ENCODE measurements at places on chromosomes 4 and X. TPM values are rescaled to one million over a fixed set of nuclear protein-coding genes. Genes with fewer than 3 reads are reported as not detected.

GRCh38 chrX:154486396-154487207, at the start of gene UBL4A:
Gene UBL4A, minus strand, starts transcription at chrX:154486615. Its CDS starts 31 bp downstream, at chrX:154486584.
- H3K4me3 ChIP-seq = peak within 1 kb of the TSS; percentile 78
- peak; percentile 79 for DNase-seq
- H3K36me3 ChIP-seq = peaks cover 6% of the 10 kb centered on the region
- peaks cover 9% of the 10 kb centered on the region for H3K4me1 ChIP-seq
- no peaks in the 10 kb centered on the region for H3K27me3 ChIP-seq

- no peak overlapping the region for H3K27ac ChIP-seq
- H3K27me3 ChIP-seq = no peaks in the 10 kb centered on the region
- no peak overlapping the region for H3K4me3 ChIP-seq
Measured at GRCh38 chrX:23389196-23389792, 54.6 kb downstream of the PTCHD1 start.

DNA sequence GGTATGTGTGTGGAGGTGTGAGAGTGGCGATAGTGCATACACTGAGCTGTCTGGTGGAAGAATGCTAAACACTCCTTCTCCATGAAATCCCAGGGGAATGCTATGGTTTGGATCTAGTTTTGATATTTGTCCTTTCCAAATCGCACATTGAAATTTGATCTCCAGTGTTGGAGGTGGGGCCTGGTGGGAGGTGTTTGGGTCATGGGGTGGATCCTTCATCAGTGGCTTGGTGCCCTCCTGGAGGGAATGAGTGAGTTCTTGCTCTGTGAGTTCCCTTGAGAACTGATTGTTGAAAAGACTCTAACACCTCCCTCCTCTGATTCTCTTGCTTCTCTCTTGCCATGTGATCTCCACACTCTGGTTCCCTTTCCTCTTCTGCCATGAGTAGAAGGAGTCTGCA, 114.1 kb upstream of the HHIP start:
- no peak overlapping the region for H3K27ac ChIP-seq
- no peaks in the 10 kb centered on the region for H3K27me3 ChIP-seq
- no peak overlapping the region for H3K4me3 ChIP-seq
- H3K36me3 ChIP-seq = no peaks in the 10 kb centered on the region

DNA sequence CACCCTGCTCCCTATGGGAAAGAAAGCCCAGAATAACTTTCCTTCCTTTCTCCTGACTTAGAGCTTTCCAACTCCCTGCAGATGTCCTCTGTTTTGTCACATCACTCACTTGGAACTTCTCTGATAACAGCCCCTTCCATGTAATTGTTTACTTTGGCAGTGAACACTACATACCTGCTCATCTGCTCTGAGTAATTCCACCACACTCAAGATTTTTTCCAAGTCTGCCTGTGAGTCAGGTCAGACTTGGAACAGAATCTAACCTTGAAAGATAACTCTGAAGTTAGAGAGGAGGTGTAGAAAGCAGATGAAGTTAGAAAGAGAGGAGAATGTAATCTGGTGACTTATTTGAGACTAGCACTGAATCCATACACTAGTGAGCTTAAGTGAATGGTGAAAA, 7.4 kb downstream of the MAGEB10 start:
- H3K27ac ChIP-seq = no peak overlapping the region
- H3K4me1 ChIP-seq = no peaks in the 10 kb centered on the region
- no peak overlapping the region for H3K4me3 ChIP-seq
- no peak for DNase-seq
- no peaks in the 10 kb centered on the region for H3K27me3 ChIP-seq

GRCh38 chr4:110271986-110272385, 73.6 kb upstream of the ELOVL6 start:
- H3K4me3 ChIP-seq = no peak overlapping the region
- peaks cover 7% of the 10 kb centered on the region for H3K4me1 ChIP-seq
- no peak for DNase-seq
- no peaks in the 10 kb centered on the region for H3K36me3 ChIP-seq

GRCh38 chrX:147958291-147958690, 22.8 kb upstream of the FMR1NB start:
- H3K27me3 ChIP-seq = no peaks in the 10 kb centered on the region
- no peak for DNase-seq
- no peak overlapping the region for H3K27ac ChIP-seq
- no peaks in the 10 kb centered on the region for H3K4me1 ChIP-seq

DNA sequence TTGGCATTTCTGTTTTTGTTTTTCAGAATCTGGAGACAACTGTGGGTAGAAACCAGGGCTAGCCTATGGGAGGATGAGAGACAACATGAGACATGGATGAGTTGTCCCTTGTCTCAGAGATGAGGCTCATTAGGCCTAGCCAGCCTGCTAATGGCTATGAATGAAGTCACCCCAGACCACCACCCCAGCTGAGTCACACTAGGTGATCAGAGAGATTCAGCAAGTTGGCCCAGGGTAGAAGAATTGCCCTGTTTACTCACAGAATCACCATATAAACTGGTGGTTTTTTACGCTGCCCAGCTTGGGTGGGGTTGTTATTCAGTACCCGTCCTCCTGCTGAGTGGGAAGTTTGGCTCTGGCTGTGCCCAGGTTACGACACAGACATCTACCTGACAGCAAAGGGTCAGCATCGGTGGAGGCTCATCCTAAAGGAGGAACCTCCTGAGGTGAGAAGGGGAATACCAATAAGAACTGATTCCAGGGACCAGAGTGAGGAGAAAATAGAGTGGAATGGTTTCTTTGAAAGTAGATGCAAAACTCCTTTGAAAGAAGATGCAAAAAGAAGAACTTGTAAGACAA, 17.2 kb upstream of the ARSJ start:
- no peak for DNase-seq
- H3K4me3 ChIP-seq = no peak overlapping the region
- peaks cover 2% of the 10 kb centered on the region for H3K36me3 ChIP-seq

DNA sequence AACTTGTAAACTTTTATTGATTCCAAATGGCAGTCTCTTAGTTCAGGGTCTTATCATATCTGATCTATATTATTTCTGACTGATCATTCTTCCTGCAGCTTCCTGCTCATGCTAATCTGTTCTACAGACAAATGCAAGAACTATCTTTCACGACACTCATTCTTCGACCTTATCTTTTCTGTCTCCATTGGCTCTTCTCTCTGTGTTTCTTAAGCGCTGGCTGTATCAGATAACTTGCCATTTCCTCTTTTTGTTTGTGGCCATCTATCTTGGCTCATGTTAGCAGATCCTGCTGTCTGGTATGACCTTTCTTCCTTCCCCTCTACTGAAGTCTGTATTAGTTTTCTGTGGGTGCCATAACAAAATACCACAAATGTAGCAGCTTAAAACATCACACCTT, 230.5 kb upstream of the PUDP start:
- no peak overlapping the region for H3K27ac ChIP-seq
- H3K4me1 ChIP-seq = no peaks in the 10 kb centered on the region
- H3K4me3 ChIP-seq = no peak overlapping the region
- no peaks in the 10 kb centered on the region for H3K27me3 ChIP-seq
- no peaks in the 10 kb centered on the region for H3K36me3 ChIP-seq

DNA sequence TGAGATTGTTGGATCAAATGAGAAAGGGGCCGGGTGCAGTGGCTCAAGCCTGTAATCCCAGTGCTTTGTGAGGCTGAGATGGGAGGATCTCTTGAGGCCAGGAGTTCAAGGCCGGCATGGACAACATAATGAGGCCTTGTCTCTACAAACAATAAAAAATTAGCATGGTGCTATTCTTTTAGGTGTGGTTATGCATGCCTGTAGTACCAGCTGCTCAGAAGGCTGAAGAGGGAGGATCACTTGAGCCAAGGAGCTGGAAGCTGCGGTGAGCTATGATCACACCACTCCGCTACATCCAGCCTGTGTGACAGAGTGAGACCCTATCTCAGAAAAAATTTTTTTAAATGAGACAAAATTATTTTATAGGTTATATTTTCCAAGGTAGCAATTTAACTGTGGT, 49.7 kb upstream of the TMEM150C start:
- DNase-seq = no peak
- H3K4me1 ChIP-seq = no peaks in the 10 kb centered on the region
- H3K27ac ChIP-seq = no peak overlapping the region
- peaks cover 4% of the 10 kb centered on the region for H3K27me3 ChIP-seq
- no peaks in the 10 kb centered on the region for H3K36me3 ChIP-seq

DNA sequence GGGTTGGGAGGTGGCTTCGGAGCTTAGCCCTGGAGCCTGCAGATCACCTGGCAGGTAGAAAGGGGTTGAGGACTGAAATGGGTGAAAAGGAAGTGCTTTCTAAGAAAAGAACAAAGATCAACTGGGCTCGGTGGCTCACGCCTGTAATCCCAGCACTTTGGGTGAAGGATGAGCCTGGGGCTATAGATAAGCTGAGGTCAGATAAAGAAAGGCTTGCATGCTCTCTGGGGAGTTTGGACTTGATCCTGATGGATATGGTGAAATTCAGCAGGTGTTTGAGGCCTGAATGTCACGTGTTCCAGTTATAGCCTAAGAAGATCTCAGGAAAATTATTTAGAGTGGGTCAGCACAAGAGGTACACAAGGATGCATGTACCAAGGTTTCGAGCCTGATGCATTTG, 40.8 kb downstream of the SLC34A2 start:
- H3K36me3 ChIP-seq = no peaks in the 10 kb centered on the region
- no peak overlapping the region for H3K4me3 ChIP-seq
- peaks cover 2% of the 10 kb centered on the region for H3K27me3 ChIP-seq
- H3K27ac ChIP-seq = no peak overlapping the region
- no peak for DNase-seq
- peaks cover 6% of the 10 kb centered on the region for H3K4me1 ChIP-seq

DNA sequence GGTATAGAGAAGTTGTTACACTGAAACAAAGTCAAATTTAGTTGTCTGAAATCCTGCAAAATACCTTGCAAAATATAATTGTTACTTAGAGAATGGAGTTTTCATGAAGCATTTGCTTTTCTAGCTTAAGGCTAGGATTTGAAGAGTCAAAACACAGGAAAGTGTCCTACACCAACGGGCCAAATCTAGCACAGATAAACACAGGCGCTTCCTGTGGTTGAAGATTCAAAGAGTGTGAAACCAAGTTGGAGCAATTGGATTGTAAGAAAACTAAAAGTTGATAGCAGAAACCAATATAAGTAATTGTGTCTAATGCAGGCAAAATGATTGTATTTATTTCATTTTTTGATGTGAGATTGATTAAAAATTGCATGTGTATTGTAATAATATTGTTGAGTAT, 2002.5 kb upstream of the TENM3 start:
- DNase-seq = no peak
- H3K27me3 ChIP-seq = no peaks in the 10 kb centered on the region
- H3K4me3 ChIP-seq = peak overlapping the region; percentile 48
- H3K36me3 ChIP-seq = no peaks in the 10 kb centered on the region

DNA sequence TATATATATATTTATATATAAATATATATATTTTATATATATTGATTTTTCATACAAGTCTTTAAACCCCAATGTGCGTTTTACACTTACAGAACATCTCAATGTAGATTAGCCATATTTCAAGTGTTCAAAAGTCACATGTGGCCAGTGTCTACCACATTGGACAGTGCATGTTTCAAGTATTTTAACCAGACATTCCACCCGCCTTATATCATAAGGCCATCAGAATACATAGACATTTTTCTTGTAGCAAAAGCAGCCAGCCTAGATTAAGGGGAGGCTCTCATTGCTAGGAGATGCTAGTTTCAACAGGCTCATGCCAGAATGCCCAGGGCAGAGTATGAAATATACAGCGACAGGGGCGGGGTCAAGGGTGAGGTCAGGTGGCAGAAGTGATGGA, 202.0 kb downstream of the NR3C2 start:
- no peak overlapping the region for H3K27ac ChIP-seq
- no peaks in the 10 kb centered on the region for H3K27me3 ChIP-seq
- peaks cover 8% of the 10 kb centered on the region for H3K4me1 ChIP-seq
- no peak overlapping the region for H3K4me3 ChIP-seq

DNA sequence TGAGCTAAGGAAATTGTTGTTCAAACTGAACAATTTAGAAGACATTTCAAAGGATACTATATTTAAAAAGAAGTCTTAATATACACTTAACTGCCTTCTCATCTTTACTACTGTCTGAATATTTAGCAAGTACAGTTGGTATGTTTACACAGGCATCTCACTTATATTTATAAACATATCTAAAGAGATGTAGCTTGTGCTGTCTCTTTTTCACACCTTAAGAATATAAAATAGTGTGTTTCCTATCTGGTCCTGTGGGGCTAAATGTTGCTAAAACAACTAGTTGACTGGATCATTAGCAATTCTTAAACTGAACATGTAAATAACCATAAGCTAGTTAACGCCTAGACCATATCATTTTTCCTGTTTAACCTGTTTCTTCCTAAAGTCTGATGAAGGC, 336.3 kb downstream of the PPP3CA start:
- H3K27ac ChIP-seq = no peak overlapping the region
- no peak overlapping the region for H3K4me3 ChIP-seq
- H3K27me3 ChIP-seq = no peaks in the 10 kb centered on the region
- DNase-seq = no peak

- no peaks in the 10 kb centered on the region for H3K36me3 ChIP-seq
- peaks cover 24% of the 10 kb centered on the region for H3K27me3 ChIP-seq
- DNase-seq = no peak
Measured at GRCh38 chr4:995311-996026, 2.3 kb upstream of the SLC26A1 start.

Gene MAGEA1
- not detected for total RNA-seq

Gene ZFP92
- total RNA-seq = 1.2 TPM

Gene UNC5C
- not detected for total RNA-seq

Gene VEGFC
- not detected for total RNA-seq
